Activated naive CD4-positive, alpha-beta T cell treated with anti-CD3 and anti-CD28 coated beads for 36 hours (primary cell): ENCODE measurements at places on chromosomes 5 and 9. TPM values are rescaled to one million over a fixed set of nuclear protein-coding genes. Genes with fewer than 3 reads are reported as not detected.

The SLC4A9 gene
- total RNA-seq, result 0.12 TPM

The TEX48 gene
- total RNA-seq, result not detected

The SH3TC2 gene
- not detected for total RNA-seq

The KCNV2 gene
- not detected for total RNA-seq

The MTAP gene
- total RNA-seq, result 66.4 TPM

The RNF20 gene
- 42.0 TPM for total RNA-seq

The CAVIN4 gene
- total RNA-seq, result not detected

The LHX6 gene
- total RNA-seq, result 0.10 TPM

The SPATA31A1 gene
- not detected for total RNA-seq

The FCN1 gene
- total RNA-seq, result not detected

The CER1 gene
- not detected for total RNA-seq

The ANKRD34B gene
- 0.10 TPM for total RNA-seq

The PRPF4 gene
- 44.3 TPM for total RNA-seq

The PIGO gene
- total RNA-seq, result 23.7 TPM

The DRD1 gene
- total RNA-seq, result not detected

The PAXX gene
- 76.8 TPM for total RNA-seq

The ANKRD20A1 gene
- 0.62 TPM for total RNA-seq

The SMIM27 gene
- 25.8 TPM for total RNA-seq

The INSYN2B gene
- not detected for total RNA-seq

The TMC1 gene
- not detected for total RNA-seq

The MAP1B gene
- 0.32 TPM for total RNA-seq

The OGN gene
- total RNA-seq, result not detected

The TMEM174 gene
- total RNA-seq, result not detected

The IFT74 gene
- 7.9 TPM for total RNA-seq

The INSL4 gene
- not detected for total RNA-seq

The KIF4B gene
- 0.05 TPM for total RNA-seq

The MAST4 gene
- total RNA-seq, result 28.8 TPM

The BARX1 gene
- total RNA-seq, result 0.17 TPM

The GPR21 gene
- total RNA-seq, result 0.32 TPM

The SAXO1 gene
- total RNA-seq, result not detected

The EQTN gene
- total RNA-seq, result not detected

The ELAVL2 gene
- total RNA-seq, result not detected

The FBP2 gene
- not detected for total RNA-seq

The FGF10 gene
- not detected for total RNA-seq

The LYSMD3 gene
- 10.2 TPM for total RNA-seq

The RGS7BP gene
- total RNA-seq, result not detected

The DOLK gene
- 2.5 TPM for total RNA-seq

The OBP2B gene
- not detected for total RNA-seq

The PTPDC1 gene
- total RNA-seq, result 2.6 TPM

The FOXI1 gene
- total RNA-seq, result not detected

The TAF11L5 gene
- not detected for total RNA-seq

The TAF11L10 gene
- not detected for total RNA-seq

The CDX1 gene
- not detected for total RNA-seq

The NOP16 gene
- 42.1 TPM for total RNA-seq

The PCDHA3 gene
- total RNA-seq, result not detected

The MCTP1 gene
- not detected for total RNA-seq

The QSOX2 gene
- total RNA-seq, result 18.0 TPM
